Left renal pelvis (tissue), 4 donors: ENCODE measurements at places on chromosomes 1 and 21.

DNA sequence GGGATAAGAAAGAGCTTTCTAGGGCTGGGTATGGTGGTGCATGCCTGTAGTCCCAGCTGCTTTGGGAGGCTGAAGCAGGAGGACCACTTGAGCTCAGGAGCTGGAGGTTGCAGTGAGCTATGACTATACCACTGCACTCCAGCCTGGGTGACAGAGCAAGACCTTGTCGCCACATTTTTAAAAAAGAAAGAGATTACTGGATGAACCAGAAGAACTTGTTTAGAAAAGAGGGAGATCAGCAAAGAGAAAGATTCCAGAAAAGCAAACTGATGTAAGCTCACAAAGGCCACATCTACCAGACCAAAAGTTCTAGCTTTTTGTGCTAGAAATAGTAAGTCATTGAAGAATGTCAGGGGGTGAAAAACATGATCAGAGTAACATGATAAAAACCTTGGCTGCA lies 117.6 kb downstream of the KIAA0319L start:
- no peak for DNase-seq

DNA sequence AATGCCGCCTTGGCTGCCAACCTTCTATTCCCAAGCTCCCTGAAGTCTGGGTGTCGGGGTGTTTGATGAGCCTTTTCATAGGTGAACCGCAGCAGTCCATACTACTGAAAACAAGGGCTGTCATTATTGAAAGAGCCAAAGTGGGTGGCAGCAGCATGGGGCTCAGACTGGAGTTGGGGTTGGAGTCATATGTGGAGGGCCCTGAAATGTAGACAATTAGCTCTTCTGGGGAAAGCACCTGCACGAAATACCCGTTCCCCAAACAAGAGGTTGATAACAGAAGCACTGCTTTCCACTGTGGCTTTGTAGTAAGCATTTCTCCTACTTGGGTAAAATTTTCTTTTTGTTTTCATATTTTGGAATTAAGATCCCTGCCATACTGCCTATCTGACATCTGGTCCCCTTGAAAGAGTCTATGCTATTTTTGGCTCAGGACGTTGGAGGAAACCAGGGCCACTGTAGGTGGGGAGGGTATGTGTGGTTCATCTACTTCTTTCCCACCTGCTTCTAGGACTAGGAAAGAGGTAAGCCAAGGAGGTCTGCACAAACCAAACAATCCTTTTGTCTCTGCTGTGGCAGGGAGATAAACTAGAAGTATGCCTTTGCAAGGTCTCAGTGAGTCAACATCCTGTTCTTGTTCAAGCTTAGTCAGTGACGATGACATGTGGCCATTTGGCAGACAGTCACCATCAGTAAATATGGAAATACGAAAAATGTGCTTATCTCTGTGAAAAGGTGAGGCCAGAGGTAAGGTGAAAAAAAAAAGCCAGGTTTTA lies 197.0 kb upstream of the UBE2U start:
- DNase-seq = no peak

GRCh38 chr1:232372841-232373440 lies 257.0 kb downstream of the SIPA1L2 start:
- DNase-seq = no peak

- no peak for DNase-seq
These were observed 328 bp downstream of the MYCL start for GRCh38 chr1:39901464-39901713.

DNA sequence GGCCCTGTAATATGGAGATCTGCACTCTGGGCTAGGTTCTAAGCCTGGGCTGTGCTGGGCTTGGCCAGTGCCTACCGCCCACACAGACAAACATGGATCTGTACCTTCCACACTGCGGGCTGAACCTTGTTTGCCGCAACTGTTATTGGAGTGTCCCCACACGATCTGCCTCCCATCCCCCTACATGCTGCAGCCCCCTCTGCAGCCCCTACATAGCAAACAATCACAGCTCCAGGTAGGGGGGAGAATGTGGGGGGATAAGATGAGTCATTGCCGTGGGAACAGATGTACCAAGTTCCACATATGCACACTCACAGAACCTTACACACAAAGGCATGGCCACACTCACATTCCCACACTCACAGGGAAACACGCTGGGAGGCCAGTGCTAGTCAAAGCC lies 2.1 kb upstream of the HCRTR1 start:
- no peak for DNase-seq
